ENCODE measurements at places on chromosomes 6 and 20.

- no peak for DNase-seq
These were observed 88.2 kb downstream of the TCP11 start for GRCh38 chr6:35052694-35053565.

GRCh38 chr6:110439356-110439755 is 24.0 kb upstream of the DDO start:
- DNase-seq = no peak

- no peak for DNase-seq
These were observed 33.4 kb downstream of the EFCAB8 start for GRCh38 chr20:32891926-32892660.

GRCh38 chr20:38180781-38181180 is 15.7 kb upstream of the TGM2 start:
- no peak for DNase-seq

DNA sequence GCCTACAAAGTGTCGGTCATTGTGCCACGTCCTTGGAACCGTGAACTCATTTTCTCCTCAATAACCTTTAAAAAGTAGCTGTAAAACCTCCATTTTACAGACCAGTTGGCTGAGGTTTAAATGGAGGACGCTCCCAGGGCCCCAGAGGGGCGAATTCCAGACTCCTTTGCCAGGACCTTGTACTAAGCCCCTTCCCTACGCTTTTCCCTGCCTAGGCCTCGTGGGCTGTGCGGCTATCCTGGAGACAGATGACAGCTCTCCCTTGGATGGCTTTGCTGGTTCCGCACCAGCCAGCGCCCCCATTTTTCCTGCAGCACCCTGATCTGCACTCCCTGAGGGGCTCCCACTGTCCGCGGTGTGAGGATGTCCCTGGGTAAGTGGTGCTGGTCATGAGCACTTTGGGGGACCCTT is 12.1 kb upstream of the SNHG17 start:
- peak; percentile 56 for DNase-seq

GRCh38 chr6:117484052-117484646 is 1.7 kb downstream of the DCBLD1 start:
- DNase-seq = no peak

- DNase-seq = no peak
These were observed 125.5 kb downstream of the ANKRD60 start for GRCh38 chr20:58102744-58103516.

GRCh38 chr6:132418235-132418965 is 17.1 kb upstream of the MOXD1 start:
- DNase-seq = no peak

DNA sequence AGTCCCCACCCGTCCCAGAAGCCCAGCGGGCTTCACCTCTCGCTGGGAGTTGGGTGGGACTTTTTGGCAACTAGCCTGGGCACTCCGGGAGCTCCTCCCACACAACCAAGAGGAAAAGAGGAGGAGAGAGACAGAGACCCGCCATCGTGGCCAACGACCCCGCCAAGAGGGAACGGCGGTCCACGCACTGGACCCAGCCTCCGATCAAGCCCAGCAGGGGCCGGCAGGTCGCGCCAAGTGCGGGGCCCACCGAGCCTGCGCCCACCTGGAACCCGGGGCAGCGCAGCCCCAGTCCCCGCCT is 3.0 kb upstream of the TMEM14C start:
- peak; percentile 44 for DNase-seq

DNA sequence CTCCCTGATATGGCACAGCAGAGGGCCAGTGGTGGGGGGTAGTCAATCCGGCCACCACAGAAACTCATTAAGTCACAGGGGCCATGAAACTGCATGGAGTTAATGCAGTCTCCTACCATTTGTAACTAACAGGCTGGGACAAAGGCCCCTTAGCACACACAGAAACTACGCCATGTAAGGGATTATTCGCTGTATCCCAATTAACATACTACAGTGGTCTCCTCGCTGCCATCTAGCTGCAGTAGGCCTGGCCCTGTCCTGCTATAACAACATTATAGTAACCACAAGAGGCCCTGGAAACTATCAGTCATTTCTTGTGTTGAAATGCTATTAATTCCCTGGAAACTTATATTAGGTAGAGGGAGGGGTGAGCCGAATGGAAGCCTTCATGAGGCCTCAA is 72.3 kb upstream of the CCN2 start:
- no peak for DNase-seq

- peak; percentile 18 for DNase-seq
These were observed 16.3 kb upstream of the FOXC1 start for GRCh38 chr6:1593286-1593957.

- no peak for DNase-seq
These were observed 320.1 kb downstream of the ESR1 start for GRCh38 chr6:152127432-152128165.

GRCh38 chr6:118908441-118908840 is 14.5 kb downstream of the ASF1A start:
- DNase-seq = no peak

DNA sequence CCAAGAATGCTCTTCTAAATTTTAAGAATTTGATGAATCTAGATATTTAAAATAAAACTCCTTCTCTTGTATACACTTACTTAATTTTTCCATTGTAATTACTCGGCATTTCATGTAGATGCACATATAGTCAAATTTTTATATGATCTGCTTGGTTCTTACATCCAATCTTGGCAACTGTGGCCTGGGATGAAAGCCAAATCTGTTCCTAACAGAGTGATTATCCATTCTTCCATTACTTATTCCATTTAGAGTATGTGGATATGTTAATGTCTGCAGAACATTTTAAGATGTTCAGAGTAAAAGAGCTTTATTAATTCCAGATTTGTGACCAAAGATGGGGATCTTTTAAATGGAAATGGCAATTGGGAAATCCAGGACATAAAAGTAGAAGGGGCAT is 144.1 kb upstream of the PDE7B start:
- no peak for DNase-seq

GRCh38 chr6:116412270-116412669 is 41.5 kb downstream of the DSE start:
- DNase-seq = no peak

DNA sequence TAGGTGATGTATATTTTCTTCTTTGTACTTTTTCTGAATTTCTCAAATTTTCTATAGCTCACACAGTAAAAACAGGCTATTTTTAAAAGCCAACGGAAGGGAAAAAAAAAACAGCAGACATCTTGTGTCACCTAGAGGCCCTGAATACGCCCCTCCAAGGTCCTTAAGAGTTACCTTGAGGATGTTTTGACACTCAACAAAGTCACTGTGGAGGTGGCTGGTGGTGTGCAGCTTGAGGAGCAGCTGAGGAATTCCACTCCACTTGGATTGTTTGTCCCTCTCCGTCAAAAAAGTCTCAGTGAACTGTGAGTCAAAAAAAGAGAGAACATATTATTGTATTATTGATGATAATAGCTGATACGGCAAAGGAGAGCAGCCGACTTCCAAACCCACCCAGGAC is 14.7 kb downstream of the TRPC4AP start:
- DNase-seq = no peak

DNA sequence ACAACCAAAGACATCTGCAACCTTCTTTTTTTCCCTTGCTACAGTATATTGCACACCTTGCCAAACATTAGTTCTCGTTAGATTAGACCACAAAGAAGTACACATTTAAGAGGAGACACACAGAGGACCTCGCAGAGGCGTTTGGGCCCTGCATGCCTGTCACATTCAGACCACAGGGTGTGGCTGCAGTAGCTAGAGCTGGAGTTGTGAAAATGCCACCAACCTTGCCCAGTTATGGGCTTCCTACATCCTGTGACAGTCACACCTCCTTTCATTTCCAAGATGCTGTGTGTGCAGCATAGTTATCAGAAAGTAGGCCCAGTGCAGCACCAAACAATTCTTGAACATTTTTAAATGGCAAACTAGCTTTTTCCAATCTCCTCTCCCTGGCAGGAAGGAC is 2.4 kb downstream of the SYNE1 start:
- no peak for DNase-seq

- no peak for DNase-seq
These were observed 45.6 kb upstream of the AKIRIN2 start for GRCh38 chr6:87747646-87748045.

DNA sequence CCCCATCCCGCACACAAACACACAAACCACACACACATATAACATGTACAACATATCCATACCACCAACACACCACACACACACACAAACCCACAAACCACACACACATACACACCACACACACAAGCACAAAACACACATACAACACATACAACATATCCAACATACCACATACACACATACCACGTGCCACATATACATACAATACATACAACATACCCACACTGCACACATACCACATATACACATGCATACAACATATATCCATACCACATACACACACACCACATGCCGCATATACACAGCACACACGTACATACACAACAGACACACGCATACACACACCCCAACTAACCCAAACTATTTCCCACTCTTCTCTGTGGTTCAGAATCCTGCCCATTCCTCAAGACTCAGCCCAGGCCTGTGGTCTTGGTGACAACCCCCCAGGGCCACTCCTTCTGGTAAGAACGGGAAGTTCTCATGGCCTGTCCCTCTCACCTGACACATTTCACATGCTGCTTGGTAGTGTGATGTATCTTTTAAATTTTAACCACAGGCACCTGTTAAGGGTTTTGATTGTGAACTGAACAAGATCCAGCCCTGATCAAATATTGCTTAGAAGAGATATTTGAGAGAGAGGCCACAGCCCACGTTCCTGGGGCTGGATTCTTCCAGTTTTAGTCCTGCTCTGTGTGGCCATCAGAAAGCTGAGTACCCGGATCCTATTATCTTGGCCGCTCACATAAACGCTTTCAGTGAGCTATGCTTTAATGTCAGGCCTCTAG is 55.9 kb upstream of the KCNK16 start:
- no peak for DNase-seq

- DNase-seq = no peak
These were observed 293.0 kb downstream of the RNGTT start for GRCh38 chr6:88670369-88670768.

DNA sequence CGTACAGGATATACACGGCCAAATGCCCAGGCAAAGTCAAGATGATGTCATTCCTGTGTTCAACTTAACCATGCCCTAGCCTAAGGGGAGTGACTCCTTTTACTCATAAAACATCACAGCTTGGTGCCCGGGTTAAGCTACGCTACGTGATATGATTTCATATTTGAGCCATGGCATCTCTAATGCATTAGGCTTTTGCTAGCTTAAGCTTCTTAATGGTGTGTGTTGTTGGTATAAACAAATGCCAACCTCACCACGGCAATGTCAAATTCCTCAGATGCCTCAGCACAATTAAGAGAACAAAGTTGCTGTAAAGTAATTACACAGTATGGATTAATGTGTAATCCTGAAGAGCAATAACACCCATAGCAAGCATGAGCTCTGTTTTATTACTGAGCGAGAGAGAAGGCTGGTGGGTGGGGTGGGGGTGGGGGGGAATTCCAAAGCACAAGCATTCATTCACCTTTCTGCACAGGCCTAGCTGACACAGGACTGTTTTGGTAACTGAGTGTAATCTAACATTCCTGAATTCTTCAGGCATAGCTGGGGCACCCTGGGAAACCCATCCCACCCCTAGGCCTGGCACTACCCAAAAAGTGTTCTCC is 44.7 kb upstream of the CNKSR3 start:
- peak; percentile 35 for DNase-seq

GRCh38 chr20:37375227-37375626 is 29.3 kb downstream of the SRC start:
- DNase-seq = no peak

- no peak for DNase-seq
These were observed 273.0 kb downstream of the CDH4 start for GRCh38 chr20:61524951-61525666.

DNA sequence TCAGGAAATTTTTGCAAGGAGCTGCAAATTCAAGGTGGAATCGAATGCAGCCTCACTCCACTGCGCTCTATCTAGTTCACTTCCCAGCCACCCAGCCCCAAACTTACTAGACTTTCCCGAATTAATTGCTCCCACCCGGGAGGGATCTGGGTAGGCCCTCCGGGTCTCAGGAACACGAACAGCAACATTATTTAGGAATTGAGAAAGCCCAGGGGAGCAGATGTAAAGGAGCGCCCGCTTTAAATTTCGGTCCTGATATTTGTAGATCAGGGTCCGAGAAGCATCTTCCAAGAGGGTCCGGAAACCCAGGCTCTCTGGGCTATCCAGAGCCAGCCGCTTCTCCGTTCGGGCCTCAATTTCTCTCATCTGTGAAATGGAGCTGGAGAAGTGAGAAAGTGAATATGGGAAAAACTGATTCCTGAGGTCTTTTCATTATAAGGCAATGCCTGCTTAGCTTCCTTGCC is 490 bp upstream of the ID1 start:
- no peak for DNase-seq

GRCh38 chr6:167345960-167346359 is 21.1 kb downstream of the TTLL2 start:
- DNase-seq = no peak

DNA sequence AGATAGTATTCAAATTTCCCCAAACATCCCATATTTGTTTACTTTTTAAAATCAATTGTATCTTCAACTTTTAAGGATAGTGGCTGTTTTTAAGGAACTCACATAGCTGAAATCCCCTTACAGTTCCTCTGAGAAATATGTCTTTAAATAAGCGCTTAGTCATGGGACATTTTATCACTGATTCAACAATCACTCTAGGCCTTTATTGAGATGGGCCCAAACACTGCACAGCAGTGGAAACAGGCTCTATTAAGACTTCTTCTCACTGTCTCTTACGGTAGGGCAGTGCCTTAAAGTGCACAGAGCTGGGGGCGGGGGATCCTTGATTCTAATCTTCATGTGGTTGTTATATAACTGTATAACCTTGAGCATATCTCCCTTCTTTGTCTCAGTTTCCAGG is 59.8 kb upstream of the RREB1 start:
- no peak for DNase-seq

DNA sequence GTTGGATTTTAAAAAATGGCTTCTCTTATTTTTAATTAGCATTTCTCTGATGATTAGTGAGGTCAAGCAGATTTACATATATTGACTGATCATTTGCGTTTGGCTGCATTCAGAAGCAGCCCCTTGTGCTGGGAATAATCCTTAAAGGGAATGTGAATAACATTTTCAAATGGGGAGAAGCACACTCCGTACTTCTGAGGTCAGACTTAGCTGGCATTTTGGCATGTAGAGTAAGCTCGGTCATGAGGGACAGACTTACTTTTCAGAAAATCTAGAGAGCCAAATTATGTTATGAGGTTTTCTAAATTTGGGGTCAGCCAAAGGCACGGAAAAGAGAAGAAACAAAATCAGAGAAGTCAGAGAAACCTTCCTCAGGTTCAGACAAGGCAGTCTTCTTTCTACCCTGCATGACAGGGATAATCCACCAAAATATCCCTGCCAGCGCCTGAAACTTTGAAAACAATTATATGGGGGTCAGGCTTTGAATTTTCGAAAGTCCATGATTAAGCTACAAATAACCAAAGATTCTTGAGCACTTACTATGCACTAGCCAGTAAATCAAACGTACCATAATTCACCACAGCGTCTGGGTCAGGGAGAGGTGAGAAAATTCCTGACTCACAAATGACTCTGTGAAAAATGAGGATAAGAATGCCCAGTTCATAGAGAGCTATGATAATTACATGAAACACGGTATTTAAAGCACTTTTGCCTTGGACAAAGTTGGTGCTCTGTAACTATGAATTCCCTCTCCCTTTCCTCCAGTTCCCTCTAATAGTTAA is 44.9 kb downstream of the ADAT2 start:
- DNase-seq = no peak

GRCh38 chr6:54860132-54860531 is 13.6 kb downstream of the FAM83B start:
- DNase-seq = no peak

GRCh38 chr20:1935696-1936366 is 40.6 kb downstream of the SIRPA start:
- DNase-seq = peak; percentile 82

All from SK-N-SH (cell line).